ENCODE measurements at places on chromosomes 6 and 20. TPM values are rescaled to one million over a fixed set of nuclear protein-coding genes. Genes with fewer than 3 reads are reported as not detected.

The MOCS1 gene
- 1.1 TPM for total RNA-seq

The HNF4A gene
- total RNA-seq, result not detected

- H3K27me3 ChIP-seq, result peaks cover 61% of the 10 kb centered on the region
- H3K4me1 ChIP-seq, result peaks cover 10% of the 10 kb centered on the region
- no peak overlapping the region for H3K27ac ChIP-seq
- peak overlapping the region; percentile 28 for H3K4me3 ChIP-seq
- H3K36me3 ChIP-seq, result peaks cover 13% of the 10 kb centered on the region
Observed at GRCh38 chr6:104957301-104958177, 632 bp downstream of the LIN28B start.

DNA sequence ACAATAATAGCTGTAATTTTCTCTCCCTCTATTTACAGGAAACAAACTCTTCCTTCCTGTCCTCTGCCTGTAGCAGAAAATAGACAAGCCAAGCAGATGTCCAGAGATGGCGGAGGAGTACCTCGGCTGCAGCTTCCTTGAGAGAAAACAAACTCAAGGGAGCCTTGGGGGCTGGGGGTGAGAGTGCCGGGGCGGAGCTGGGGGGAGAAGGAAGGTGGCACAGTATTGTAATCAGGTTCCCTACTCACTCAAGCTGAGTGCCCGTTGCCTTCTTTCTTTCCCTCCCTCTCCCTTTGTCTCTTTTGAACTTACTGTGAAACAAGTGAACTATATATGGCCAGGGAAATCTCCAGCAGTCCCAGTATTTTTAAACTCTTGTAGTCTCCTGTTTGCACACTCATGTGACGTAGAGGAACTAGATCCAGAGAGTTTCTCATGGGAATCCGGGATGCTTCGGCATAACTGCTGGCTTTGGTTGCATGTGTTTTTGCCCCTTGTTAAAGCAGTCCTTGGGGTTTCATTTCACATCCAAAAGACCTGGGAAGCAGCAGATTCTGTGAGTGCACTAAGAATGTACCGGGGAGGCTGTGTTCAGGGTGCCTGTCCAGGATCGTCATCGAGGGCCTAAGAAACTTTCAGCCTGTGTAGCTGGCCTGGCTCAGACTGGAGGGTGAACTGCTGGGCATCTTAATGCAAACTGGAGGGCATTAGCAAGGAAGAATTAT, 44.6 kb upstream of the HDDC2 start:
- H3K4me1 ChIP-seq, result no peaks in the 10 kb centered on the region
- no peak overlapping the region for H3K4me3 ChIP-seq
- H3K27ac ChIP-seq, result no peak overlapping the region
- H3K27me3 ChIP-seq, result peaks cover 3% of the 10 kb centered on the region

- peak overlapping the region; percentile 41 for H3K4me3 ChIP-seq
- peak overlapping the region; percentile 59 for H3K27ac ChIP-seq
- ATAC-seq, result peak; percentile 63
- no peaks in the 10 kb centered on the region for H3K27me3 ChIP-seq
- peaks cover 15% of the 10 kb centered on the region for H3K4me1 ChIP-seq
Observed at GRCh38 chr20:57657535-57658446, 37.6 kb upstream of the ZBP1 start.

Data from activated T-helper 17 cell treated with anti-CD3 and anti-CD28 coated beads, Interleukin-2, amount 50 U/mL, for 72 hours (primary cell).